Right ventricle myocardium inferior (tissue), 1 donor: ENCODE measurements at places on chromosomes 13 and 19.

DNA sequence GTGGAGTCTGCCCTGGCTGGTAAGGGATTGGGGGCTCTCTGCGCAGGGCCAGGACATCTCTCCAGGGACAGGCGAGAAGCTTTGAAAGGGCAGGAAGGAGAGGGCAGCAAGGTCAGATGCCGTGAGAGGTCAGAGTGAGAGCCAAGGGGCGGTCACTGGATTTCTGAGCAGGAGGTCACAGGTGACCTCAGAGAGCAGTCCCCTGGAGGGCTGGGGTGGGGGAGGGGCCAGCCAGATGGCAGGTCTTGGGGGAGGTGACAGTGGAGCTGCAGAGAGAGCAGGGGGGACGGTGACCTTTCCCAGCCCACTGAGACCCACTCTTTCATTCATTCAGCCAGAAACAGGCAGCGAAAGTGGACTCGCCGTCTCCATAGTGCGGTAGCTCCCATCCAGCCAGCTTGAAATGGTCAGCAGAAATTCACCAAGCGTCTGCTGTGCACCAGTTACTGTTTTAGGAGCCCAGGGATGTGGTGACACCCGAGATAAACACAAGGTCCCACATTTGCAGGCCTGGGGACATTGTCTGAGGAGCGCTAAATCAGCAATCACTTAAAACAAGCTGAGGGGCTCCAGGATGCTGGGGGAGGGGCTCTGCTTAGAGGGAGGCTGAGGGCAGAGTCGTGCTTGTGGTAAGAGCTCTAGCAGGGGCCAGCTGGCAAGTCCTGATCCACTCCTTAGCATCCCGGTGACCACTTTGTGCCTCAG is 10.2 kb downstream of the CARM1 start:
- no peak for DNase-seq

DNA sequence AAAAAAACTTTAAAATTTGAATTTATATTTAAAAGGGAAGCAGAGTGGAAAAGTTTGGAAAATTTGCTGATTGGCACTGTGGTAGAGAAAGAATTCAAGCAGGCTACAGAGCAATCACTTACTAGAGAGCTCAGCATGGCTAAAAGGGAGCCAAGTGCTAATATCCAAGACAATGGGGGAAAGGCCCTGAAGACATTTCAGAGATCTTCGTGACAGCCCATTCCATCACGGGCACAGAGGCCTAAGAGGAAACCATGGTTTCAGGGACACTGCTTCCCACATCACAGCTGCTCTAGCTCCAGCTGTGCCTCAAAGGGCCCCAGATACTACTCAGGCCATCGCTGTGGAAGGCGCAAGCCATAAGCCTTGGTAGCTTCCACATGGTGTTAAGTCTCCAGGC is 73.7 kb downstream of the SGCG start:
- no peak for DNase-seq

- DNase-seq, result no peak
Measured at GRCh38 chr19:28327905-28328304, 885.0 kb downstream of the UQCRFS1 start.

- no peak for DNase-seq
Measured at GRCh38 chr19:45041125-45041524, 2.3 kb downstream of the CLASRP start.

DNA sequence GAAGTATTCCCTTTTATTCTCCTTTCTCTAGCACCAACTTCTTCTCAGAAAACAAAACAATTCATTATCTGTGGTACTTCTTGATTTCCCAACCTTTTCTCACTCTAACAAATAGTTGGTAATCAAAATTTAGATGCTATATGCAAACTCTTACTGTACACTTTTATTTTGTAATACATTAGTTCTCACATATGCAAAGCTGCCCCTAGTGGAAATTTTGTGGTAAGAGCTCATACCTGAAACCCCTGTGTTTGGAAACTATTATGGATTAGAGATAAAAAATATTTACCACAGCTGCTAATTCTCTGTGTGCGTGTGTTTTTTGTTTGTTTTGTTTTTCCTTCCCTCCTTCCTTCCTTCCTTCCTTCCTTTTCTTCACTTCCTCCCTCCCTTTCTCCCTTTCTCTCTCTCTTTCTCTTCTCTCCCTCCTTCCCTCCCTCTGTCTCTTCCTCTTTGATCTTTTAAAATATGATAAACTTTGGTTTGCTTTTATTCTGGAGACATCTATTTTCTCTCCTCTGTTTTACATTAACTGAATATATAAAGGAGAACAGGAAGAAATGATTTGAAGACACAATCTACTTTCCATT is 537.4 kb downstream of the SLITRK6 start:
- DNase-seq, result no peak

DNA sequence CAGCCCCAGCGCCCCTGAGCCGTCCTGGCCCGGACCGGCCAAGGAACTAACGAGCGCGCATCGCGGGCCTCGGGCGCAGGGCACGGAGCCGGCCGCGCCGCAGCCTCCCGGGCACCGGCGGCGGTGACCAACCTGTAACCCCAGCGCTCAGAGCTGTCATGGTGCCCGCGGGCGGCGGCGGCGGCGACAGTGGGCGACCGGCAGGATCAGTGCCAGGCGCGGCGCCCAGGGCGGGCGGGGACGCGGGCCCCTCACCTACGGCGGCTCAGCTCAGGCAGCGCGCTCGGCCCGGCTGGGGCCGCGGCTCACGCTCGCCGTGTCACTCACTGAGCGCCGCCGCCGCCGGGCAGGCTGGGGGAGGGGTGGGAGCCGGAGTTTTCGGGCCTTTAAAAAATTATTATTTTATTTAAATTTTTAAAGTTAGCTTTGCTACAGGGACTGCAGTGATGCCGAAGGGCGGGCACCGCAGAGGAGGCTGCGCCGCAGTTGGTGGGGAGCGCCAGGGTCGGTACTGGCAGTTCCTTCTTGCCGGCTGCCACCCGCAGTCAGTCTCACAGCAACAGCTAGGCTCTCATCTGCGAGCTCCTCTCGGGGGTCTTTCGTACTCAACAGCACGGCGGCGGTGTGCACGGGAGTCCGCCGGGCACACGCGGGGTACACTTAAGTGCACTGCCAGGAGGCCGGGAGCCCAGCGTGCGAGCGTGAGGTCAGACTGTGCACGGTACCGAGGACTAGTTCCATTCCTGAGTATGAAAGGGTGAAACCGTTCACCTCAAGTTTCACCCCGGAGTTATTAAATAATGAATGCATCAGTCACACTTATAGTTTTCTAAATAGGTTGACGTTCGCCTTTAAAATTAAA is at the start of gene NALCN:
NALCN (minus strand) TSS at position 328 of the 862 bp plus-strand sequence. CDS start 17,382 bp downstream, outside the sequence.
- no peak for DNase-seq

DNA sequence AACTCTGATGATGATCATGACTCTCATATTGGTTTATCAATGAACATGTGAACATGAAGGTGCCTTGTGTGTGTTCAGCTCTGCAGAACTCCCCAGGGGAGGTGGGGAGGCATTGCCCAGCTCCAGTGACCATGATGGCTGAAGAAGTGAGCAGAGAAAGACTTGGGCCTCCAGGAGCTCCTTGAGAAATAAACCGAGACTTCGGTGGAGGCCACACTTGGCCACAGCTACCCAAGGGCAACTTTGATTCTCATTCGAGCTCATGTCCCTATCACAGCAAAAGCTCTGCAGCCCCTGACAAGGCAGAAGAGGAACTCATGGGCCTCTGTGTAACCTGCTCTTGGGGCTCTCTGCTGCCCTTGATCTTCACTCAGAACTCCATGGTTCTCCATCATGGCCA is 44.1 kb upstream of the ZNF536 start:
- no peak for DNase-seq

GRCh38 chr19:40262422-40262821 is 22.7 kb downstream of the AKT2 start:
- DNase-seq, result no peak

- DNase-seq, result no peak
Measured at GRCh38 chr13:71278512-71278911, 588.5 kb downstream of the DACH1 start.

DNA sequence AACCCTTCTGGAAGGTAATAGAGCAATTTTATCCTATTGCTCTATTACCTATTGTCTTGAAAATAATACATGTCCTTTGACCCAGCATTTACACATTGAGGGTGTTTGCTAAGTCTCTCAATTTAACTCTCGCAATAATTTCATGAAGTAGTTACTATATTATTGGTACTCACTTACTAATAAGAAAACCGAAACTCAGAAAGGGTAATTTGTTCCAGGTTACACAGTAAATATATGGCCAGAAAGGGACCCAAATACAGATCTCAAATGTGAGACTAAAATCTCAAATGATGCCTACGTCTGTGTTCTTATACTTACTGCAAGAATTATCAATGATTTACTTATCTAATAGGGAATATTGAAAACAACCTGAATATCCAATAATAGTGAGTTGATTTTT is 29.7 kb upstream of the FAM216B start:
- DNase-seq, result no peak

DNA sequence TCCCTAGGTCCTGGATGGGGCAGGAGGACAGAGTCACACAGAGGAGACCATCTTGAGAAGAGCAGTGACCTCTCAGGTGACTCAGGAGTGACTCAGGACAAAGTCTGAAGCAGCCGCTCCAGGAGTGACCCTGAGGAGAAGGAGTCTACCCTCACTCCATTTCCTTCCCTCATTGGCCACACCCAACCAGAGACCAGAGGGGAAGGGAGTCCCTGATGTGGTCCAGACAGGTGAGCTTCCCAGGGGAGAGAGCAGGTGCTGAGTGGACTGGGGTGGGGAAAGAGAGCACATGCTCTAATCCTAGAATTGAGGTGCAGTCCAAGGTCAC is 75.5 kb upstream of the MEDAG start:
- DNase-seq, result no peak

- peak; percentile 70 for DNase-seq
Measured at GRCh38 chr19:1156305-1156801, 17.7 kb downstream of the SBNO2 start.

- DNase-seq, result no peak
Measured at GRCh38 chr13:113656003-113656588, 1.9 kb downstream of the ATP4B start.

DNA sequence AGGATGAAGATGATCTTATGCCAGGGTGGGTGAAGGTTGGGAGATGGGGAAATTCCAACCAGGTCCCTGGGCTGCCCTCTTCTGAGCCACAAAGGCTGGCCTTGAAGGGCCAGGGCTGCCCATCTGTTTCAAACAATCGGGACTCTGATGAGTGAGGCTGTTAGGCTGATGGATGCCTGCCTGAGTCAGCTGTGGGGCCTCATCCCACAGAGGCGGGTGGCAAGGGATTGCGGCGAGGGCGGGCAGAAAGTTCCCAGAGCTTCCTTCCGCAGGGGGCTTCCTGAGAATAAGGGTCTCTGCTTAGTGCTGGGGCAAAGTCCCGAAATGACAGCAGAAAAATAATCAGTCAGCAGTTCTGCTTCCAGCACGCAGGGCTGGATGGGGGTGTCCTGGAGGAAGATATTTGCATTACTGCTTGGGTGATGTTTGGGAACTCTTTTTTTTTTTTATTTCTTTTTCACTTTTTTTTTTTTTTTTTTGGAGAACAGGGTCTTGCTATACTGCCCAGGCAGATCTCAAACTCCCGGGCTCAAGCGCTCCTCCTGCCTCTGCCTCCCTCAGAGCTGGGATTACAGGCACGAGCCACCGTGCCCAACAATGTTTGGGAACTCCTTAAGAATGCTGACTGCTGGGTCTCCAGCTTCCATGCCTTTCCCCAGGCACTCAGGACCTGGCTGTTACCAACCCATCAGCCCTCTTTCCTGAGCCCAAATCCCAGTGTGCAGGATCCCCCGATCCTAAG is 14.1 kb downstream of the SH3GL1 start:
- no peak for DNase-seq

GRCh38 chr13:112522578-112522977 is 65.4 kb downstream of the TUBGCP3 start:
- DNase-seq, result no peak

- no peak for DNase-seq
Measured at GRCh38 chr13:37769078-37769477, 100.5 kb downstream of the TRPC4 start.

DNA sequence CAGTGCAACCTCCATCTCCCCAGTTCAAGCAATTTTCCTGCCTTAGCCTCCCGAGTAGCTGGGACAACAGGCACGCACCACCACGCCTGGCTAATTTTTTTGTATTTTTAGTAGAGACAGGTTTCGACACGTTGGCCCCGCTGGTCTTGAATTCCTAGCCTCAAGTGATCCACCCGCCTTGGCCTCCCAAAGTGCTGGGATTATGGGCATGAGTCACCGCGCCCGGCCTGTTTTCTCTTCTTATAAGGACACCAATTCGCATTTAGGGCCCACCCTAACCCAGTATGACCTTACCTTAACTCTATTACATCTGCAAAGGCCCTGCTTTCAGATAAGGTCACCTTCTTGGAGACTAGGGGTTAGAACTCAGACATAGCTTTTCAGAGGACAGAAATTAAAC is 35.1 kb downstream of the TMEM161A start:
- DNase-seq, result peak; percentile 33

DNA sequence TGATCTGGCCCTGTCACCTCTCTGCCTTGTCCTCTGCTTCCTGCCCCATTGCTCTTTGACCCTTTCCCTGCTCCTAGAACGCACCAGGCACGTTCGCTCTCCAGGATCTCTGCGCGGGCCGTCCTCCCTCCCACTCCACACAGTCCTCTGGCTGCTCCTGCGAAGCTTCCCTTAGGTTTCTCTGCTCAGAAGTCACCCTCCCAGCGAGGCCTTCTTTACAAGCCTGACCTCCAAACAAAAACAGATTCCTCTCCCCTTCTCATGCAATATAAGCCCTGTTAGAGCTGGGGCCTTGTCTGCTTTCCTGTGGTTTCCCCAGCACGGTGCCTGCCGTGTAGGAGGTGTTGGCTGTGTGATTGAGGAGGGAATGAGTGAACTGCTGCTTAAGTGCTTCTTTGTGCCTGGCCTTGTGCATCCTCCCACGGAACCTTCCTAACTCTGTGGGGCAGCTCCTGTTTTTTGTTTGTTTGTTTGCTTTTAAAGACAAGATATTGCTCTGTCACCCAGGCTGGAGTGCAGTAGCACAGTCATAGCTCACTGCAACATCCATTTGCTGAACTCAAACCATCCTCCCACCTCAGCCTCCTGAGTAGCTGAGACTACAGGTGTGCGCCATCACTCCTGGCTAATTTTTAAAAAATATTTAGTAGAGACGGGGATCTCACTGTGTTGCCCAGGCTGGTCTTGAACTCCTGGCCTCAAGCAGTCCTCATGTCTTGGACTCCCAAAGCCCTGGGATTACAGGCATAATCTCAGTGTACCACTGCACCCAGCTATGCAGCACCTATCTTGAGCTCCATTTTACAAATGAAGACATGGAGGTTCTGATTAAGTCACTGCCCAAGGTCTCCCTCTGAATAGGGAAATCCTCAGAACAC is 82.0 kb downstream of the SIPA1L3 start:
- DNase-seq, result no peak

- DNase-seq, result no peak
Measured at GRCh38 chr13:28318496-28318895, 176.4 kb downstream of the FLT1 start.

GRCh38 chr13:50740052-50740741 is 103.3 kb downstream of the DLEU7 start:
- DNase-seq, result no peak
